Activated gamma-delta T cell treated with Interleukin-2 at 50 U/mL for 16 hours (primary cell): ENCODE measurements at places on chromosomes 5 and 9.

- no peak for DNase-seq
These were observed 28.4 kb upstream of the GPR150 start for GRCh38 chr5:95591490-95591901.

- DNase-seq = no peak
These were observed 4.4 kb upstream of the DIAPH1 start for GRCh38 chr5:141623186-141623585.

GRCh38 chr5:7317751-7318150 lies 78.2 kb upstream of the ADCY2 start:
- no peak for DNase-seq

DNA sequence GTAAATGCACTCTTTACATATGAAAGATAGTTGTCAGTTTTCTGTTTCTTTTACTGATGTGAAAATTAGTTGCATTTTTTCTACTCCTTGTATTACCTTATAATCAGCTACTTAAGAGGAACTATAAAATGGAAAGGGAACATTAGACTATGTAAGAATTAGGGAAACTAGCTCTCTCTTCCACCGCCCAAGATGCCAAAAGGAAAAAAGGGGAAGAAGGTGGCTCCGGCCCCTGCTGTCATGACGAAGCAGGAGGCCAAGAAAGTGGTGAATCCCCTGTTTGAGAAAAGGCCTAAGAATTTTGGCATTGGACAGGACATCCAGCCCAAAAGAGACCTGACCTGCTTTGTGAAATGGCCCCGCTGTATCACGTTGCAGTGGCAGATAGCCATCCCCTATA lies 15.2 kb upstream of the HOMER1 start:
- DNase-seq = no peak

DNA sequence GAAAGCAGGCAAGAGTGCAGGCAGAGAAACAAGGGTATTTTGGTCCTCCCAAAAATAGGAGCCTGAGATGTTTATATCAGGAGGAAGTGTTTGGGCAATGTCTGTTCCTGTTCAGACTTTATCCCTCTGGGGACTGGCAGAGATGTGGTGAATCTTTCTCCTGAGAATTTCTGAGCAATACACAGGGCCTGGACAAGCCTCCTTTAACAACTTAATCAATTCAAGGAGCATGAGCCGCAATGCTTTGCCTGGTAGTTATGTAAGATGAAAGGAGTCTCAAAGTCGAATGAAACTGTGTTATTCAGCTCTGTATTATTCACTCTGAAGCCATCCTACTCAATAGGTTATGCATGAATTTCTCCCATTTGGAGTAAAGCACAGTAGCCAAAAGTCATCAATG lies 365.6 kb downstream of the MAN2A1 start:
- DNase-seq = no peak

- no peak for DNase-seq
These were observed 15.5 kb downstream of the IGIP start for GRCh38 chr5:140141241-140141640.

DNA sequence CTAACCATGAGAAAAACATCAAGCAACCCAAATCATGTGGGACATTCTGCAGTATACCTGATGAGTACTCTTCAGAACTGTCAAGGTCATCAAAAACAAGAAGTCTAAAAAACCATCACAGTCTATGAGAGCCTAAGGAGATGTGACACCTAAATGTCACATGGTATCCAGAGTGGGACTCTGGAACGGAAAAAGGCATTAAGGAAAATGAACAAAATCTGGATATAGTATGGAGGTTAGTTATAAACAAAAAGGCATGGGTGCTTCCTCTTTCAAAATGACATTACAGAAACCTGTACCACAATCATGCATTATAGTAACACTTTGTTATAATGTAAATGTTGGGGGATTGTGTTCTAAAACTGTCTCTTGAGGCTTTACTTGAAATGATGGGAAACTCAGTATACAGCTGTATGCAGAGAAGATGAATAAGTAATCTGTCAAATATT lies 47.4 kb downstream of the PRKACG start:
- DNase-seq = no peak

DNA sequence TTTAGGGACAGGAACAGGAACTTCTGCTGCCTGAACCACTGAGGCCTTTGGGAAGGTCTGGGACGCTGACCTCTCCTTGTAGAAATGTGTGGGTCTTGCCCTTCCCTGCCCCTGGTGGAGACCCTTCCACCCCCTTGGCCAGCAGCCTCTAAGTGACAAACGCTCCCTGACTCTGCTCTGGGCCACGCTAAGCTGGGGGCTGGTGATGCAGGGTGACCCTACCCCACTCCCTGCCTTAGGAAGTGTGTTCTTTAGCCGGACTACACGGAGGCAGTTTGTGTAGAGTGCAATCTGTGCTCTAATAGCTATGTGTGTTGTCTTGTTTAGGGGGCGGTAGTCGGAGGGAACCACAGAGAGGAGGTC lies 123.0 kb downstream of the COL23A1 start:
- no peak for DNase-seq

GRCh38 chr9:131835151-131835910 lies 95.5 kb upstream of the RAPGEF1 start:
- no peak for DNase-seq

DNA sequence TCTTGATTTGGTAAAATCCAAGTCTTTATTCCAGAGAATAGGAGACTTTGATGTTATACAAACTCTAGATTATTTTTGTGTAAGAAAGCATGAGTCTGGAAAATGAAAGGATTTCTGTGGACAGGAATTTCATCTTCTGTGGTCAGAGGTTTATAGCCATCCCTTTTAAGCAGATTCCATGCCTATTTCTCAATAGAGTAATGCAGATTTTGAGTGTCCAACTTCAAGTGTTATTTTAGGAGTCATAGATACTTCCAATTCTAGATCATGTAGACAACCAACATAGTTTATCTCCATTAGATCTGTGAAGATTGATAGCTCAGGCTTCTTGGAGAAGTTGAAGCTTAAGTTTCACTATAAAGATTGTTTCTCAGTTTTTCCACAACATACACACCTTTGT lies 379.7 kb downstream of the PSAT1 start:
- no peak for DNase-seq

DNA sequence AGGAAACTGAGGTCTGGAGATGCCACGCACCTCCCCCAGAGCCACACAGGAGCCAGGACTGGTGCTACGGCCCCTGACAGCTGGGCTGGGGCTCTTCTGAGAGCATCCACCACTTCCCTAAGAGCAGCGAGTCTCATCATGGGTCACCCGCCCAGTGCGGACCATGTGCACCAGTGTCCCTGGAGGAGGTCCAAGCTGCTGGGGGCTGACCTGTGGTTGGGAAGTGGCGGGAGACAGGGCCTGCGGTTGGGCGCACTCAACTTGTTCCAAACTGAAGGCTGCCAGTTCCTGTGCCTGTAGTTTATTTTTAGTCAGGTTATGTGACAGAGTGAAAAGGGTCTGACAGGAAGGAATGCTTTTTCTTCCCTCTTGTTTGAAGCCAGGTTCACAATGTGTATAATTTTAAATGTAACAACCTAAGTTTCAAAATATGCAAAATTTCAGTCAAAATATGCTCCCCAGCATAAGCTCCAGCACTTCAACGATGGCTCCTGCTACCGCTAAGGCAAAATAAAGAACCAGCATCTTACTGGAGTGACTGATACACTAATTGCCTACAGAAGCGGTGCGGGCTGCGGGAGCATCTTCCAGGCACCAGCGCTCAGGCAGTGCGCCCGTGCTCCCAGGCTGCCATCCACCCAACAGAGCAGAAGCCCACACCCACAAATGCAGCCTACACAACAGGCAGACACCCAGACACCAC lies 14.8 kb downstream of the BARHL1 start:
- no peak for DNase-seq

GRCh38 chr5:75670577-75670976 lies 46.7 kb downstream of the POC5 start:
- no peak for DNase-seq
